ENCODE measurements at places on chromosomes 3 and 15. TPM values are rescaled to one million over a fixed set of nuclear protein-coding genes. Genes with fewer than 3 reads are reported as not detected.
A peak's percentile ranks its signal among the peaks of the same experiment; 100 is the strongest.

DNA sequence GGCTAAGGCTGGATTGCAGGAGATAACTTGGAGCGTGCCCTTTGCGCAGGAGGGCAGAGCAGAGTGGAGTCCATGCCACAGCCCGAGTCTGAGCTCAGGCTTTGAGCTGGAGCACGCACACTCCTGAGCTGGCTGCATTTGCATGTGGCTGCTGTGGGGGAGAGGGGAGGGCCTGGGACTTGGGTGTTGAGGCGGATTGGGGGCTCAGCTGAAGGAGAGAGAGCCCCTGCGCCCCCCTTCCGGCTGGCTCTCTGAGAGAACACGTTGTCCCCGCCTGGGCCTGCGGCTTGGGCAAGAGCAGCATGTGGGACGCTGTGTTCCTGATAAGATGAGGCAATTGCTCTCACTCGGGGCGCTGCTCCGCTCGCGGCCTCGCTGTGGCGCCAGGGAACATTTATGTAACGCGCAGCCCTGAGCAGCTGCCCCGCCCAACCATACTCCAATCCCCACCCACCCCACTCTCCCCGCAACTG lies 39.1 kb downstream of the KLF13 start:
- peak overlapping the region; percentile 36 for H3K4me3 ChIP-seq
- H3K36me3 ChIP-seq = no peaks in the 10 kb centered on the region
- DNase-seq = peak; percentile 82
- H3K27ac ChIP-seq = peak overlapping the region; percentile 94
- peaks cover 87% of the 10 kb centered on the region for H3K4me1 ChIP-seq

DNA sequence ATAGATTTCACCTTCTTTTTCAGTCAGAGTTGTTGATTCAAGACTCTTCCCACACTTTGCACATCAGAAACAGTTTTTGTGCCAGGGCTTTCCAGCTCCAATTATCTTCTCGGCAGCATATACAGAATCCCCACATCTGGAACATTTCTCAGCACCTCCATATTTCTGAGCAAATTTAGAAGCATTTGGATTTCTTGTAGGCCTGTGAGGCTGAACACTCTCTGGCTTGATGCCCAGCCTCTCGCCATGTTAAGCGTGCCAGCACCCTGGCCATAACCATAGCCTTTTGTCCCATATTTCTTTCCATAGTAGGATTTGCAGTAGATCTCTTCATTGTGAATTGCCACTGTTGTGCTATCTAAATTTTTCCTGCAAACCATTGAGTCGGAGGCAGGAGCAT lies 28.3 kb downstream of the CD80 start:
- DNase-seq = no peak
- H3K36me3 ChIP-seq = no peaks in the 10 kb centered on the region
- no peak overlapping the region for H3K4me3 ChIP-seq
- no peak overlapping the region for H3K27ac ChIP-seq

SMARCC1 gene
- total RNA-seq = 98.6 TPM

DNA sequence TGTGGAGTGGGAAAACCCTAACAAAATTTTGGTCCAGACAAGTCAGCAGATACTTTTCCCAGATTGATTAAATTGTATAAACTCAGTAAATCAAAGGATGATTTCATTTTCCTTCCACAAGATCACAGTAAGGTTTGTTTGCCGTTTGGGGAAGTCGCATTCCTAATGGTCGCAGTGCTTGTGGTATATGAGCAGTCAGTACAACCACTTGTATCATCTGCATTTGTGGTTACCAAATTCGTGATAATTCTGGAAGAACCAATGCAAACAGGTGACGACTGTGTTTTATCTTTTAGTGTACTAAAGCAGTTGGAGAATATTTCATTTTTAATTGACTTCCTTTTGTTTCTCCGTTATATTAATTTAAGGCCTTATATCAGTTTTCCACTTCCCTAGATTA lies 100.0 kb upstream of the CNTN6 start:
- H3K4me3 ChIP-seq = no peak overlapping the region
- DNase-seq = no peak
- H3K36me3 ChIP-seq = no peaks in the 10 kb centered on the region
- H3K4me1 ChIP-seq = no peaks in the 10 kb centered on the region
- no peak overlapping the region for H3K27ac ChIP-seq
- H3K27me3 ChIP-seq = no peaks in the 10 kb centered on the region

DNA sequence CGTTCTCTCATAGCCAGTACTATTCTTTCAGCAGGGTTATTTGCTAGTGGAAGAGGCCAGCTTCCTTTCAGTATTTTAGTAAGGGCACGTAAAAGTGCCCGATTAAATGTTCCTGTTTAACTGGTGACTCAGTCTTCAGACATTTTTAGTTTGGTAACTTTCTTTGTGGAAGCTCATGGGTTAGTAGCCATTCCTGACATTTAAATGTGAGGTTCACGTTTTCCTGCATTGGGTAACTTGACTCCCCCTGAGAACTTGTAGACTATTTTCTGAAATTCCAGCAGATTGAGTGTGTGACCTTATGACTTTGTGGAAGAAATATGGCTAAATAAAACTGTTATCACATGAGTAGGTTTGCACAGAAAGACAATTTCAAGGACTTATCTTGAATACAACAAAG lies 16.9 kb downstream of the ABHD2 start:
- no peak overlapping the region for H3K4me3 ChIP-seq
- no peaks in the 10 kb centered on the region for H3K27me3 ChIP-seq
- DNase-seq = no peak
- no peaks in the 10 kb centered on the region for H3K36me3 ChIP-seq

- H3K4me3 ChIP-seq = no peak overlapping the region
- no peaks in the 10 kb centered on the region for H3K4me1 ChIP-seq
- no peaks in the 10 kb centered on the region for H3K36me3 ChIP-seq
- no peak overlapping the region for H3K27ac ChIP-seq
Measured at GRCh38 chr3:35404571-35404970, 234.8 kb upstream of the ARPP21 start.

GRCh38 chr15:39365873-39366272 lies 215.0 kb upstream of the THBS1 start:
- H3K27me3 ChIP-seq = no peaks in the 10 kb centered on the region
- no peaks in the 10 kb centered on the region for H3K4me1 ChIP-seq
- no peak overlapping the region for H3K4me3 ChIP-seq
- H3K36me3 ChIP-seq = no peaks in the 10 kb centered on the region
- H3K27ac ChIP-seq = no peak overlapping the region
- DNase-seq = no peak

MFGE8 gene
- 26.3 TPM for total RNA-seq
